NCI-H460 (cell line): ENCODE measurements at places on chromosomes 13 and 19. TPM values are rescaled to one million over a fixed set of nuclear protein-coding genes. Genes with fewer than 3 reads are reported as not detected.

GRCh38 chr13:99087954-99088491, 110.2 kb upstream of the DOCK9 start:
- no peak for DNase-seq

DNA sequence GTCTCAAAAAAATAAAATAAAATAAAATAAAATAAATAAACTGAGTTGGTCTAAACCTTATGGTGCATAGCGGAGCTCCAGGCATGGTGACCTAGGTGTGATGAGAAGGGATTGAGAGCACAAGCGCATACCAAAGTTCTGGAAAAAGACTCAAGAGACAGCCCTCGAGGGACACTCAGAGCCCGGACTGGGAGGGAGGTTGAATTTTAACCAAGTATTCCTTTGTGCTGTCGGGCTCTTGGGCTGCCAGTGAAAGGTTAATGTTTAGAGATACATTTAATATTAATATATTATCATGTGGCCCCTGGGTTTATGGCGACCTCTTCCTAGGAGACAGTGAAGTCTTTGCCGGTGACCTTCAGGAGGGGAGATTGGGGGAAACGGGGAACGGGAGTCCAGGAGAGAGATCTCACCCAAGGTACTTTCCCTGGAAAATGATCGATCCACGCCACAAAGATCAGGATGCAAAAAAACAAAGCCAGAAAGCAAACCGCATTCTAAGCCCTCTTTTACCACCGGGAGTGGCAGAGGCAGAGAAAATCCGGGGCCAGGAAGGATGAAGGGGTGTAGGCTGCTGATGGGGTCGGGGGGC, 1.6 kb downstream of the FUT6 start:
- DNase-seq = no peak

RYR1 gene
- 0.12 and 1.1 TPM in 2 replicates for total RNA-seq

RGS9BP gene
- total RNA-seq = 0.12 and 0.15 TPM in 2 replicates

DNA sequence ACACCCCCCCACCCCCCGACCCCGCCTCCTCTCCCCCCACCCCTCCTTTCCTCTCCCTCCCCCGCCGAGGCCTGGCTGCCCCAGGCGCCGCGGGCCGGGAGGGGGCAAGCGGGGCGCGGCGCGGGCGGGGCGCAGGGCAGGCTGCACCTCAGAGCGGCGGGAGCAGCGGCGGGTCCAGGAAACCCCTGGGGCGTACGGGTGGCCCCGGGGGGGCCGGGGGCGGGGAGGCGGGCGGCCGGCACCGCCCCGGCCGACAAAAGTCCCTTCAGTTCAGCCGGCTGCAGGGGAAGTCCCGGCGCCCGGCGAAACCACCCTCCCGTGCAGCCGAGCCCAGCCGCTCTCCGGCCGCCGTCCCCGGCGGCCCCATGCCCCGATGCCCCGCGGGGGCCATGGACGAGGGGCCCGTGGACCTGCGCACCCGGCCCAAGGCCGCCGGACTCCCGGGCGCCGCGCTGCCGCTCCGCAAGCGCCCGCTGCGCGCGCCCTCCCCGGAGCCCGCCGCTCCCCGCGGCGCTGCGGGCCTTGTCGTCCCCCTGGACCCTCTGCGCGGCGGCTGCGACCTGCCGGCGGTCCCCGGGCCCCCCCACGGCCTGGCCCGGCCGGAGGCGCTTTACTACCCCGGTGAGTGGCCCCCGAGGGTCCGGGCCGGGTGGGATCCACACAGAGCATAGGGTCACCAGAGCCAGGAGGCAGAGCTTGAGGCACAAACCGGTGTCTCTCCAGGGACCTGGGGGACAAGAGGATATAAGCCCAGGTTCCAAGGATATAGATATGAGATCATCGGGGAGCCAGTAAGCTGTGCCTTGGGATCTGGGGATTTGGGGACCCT, at the start of gene BCL3:
BCL3 (plus strand) TSS at position 283 of the 829 bp plus-strand sequence; CDS start at position 366, 83 bp downstream.
- no peak for DNase-seq

DNA sequence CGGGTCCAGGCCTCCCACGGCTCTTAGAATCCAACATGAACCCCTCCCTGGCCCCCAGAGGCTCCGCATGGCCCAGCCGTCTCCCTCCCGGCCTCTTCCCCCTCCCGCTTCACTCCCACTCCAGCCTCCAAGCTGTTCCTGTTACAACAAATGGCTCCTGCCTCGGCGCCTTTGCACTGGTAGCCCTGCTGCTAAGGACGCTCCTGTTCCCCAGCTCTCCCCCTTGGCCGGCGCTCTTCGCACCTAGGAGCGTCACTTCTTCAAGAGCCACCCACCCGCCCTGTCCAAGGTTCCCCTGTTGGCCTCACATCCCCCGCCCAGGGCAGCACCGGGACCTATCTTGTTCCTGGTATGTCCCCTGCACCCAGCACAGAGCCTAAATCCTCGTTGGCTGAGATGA, 9.4 kb downstream of the CCDC124 start:
- no peak for DNase-seq

GRCh38 chr13:34640179-34640992, 301.7 kb upstream of the NBEA start:
- DNase-seq = no peak

SIGLEC12 gene
- not detected in 2 replicates for total RNA-seq

AMER2 gene
- total RNA-seq = not detected in 2 replicates

ITGBL1 gene
- total RNA-seq = 28.1 and 29.5 TPM in 2 replicates

DNA sequence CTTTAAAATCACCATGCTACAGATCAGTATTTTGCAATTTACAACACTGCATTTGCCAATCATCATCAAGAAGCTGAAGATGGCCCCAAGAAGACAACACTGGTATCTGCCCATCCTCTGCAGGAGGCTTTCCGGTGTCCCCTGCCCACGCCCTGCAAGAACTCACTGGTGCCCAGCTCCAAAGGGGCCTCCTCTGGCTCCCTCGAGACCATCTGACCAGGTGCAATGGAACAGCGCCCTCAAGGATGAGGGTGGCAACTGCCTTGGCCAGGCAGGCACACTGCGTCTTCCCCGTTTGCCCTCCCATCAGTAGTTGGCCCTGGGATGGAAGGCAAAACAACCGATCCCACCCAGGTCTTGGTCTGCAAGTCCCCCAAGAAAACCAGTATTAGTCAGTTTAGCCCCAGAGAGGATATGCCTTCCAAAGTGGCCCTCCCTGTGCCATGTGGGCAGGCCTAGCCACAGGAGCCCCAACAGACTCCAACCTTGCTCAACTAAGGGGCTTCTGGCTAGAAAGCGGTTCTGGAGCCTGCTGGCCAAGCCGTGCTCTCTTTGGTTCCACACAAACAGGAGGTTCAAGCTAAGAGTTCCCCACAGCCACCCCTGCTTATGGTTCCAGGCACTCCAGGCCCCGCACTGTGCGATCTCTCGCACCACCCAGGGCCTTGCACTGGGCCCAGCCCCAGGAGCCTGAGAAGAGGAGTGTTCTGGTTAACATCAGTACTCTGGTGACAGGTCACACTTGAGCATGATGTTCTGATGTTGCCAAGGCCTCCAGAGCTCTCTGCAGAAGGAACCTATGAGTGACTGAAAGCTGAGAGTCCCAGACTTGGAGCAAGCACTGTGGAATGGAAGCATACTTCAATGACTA, 4.7 kb downstream of the PCID2 start:
- no peak for DNase-seq

- DNase-seq = no peak
Observed at GRCh38 chr13:113539822-113540221, 44.7 kb upstream of the TFDP1 start.

RFPL4A gene
- total RNA-seq = not detected in 2 replicates

DNA sequence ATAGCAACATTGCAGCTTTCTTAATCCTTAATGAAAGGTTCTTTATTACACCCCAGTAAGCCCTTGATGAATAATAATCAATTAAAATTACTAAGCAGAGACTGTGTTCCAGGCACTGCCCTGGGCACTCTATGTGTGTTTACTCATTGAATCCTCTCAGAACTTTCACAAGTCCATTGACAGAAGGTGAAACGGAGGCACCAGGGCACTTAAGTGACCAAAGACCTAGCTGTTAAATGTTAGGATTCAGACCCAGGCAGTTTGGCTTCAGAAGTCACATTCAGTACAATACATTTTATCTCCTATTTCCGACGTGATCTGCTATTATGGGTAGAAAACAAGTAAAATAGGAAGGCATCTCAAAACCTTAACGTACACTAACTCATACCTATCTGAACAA, 2.7 kb downstream of the GPR183 start:
- no peak for DNase-seq

TMEM38A gene
- 0.40 and 0.94 TPM in 2 replicates for total RNA-seq

DNA sequence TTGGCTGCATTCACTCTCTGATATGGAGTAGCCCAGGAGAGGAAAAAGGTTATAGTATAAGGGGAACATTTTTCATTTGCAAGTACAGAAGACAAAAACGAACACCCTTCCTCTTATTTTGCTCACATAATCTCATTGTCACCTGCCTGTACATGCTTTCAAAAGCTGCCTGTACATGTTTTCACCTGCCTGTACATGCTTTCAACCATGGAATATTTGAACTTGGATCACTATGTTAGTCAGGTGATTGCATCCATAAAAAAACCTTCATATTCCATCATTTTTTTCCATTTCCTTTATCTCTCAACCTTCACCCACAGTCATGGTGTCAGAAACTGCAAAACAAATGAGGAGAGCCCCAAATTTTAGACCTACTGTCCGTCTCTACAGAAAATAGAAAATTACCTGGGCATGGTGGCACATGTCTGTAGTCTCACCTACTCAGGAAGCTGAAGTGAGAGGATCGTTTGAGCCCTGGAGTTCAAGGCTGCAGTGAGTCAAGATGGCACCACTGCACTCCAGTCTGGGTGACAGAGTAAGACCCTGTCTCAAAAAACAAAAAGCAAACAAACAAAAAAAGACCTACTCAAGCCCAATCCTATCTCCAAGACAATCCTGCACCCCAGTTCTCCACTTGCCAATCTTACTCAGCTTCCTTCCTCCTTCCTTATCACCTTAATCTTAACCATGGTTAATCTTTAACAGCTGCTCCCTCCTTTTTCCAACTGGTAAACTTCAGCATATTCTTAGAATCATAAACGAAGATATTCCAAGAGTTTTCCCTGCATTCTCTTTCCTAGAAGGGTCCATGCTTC, 11.6 kb downstream of the IGFL2 start:
- no peak for DNase-seq
